ENCODE measurements at places on chromosomes 3 and 15.

DNA sequence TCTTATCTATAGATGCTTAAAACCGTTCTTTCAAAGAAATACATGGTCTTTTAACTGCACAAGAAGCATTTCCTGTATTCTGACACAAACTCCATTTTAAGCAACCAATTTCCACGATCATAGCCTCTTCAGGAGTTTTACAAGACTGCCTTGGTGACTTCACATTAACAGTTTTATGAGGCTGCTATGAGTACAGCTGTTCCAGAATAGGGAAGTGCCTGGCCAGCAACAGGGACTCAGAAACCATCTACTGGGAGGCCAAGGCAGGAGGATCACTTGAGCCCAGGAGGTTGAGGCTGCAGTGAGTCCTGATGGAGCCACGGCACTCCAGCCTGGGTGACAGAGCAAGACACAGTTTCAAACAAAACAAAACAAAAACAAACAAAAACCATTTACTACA lies 78.4 kb downstream of the B3GNT5 start:
- DNase-seq = no peak

DNA sequence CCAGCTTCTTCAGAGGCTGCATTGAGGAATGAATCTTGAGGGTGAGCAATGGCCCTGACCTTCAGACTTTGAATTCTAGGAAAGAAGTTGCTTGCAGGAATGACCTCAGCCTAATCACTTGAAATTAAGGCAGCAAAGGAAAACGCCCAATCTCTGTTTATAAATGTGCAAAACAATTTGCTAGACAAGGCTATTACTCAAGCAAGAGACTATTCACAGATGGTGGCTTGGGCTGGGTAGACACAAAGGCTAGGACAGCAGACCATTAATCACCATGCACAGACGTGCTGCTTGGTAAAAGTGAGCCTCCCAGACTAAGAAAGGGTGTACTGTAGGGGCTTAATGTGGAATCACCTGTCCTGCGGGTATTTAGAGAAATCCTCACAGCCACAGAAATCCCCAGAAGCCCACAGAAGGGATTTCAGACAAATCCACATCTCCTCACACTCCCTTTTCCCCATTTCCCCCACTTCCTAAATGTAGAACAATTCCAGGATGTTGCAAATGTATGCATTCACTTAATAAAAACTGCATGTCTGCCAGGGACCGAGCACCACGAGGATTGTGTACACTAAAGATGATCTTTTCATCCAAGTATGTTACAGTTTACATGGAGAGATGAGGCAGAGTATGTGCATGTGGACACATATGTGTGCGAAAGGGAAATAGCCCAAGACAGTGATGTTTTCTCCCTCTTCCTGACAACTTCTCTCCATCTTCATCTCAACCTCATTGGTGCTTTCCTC lies 259.5 kb downstream of the THSD4 start:
- DNase-seq = no peak

DNA sequence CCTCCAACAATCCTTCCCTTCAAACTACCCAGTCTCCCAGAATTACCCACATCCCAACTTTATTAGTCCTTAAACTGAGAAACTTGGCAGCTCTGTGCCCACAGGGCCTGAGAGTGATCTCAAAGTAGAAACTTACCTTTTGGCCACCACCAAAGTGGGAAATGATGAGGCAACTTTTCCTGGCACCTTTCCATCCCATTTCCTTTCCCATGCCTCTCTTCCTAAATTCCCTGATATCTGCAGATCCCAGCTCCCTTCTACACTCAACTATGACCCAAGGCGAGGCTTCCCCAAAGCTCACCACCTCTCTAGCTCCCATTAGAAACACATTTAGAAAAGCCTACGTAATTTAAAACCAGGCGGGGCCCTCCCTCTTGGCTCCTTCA lies 271.9 kb downstream of the FOXP1 start:
- no peak for DNase-seq

GRCh38 chr3:131812433-131812832 lies 222.4 kb downstream of the CPNE4 start:
- DNase-seq = no peak

- no peak for DNase-seq
Observed at GRCh38 chr3:142353571-142353970, 94.3 kb downstream of the XRN1 start.

GRCh38 chr3:81621277-81621676 lies 140.2 kb downstream of the GBE1 start:
- DNase-seq = no peak

- DNase-seq = no peak
Observed at GRCh38 chr15:25362545-25362944, 76.3 kb downstream of the UBE3A start.

All from cortex of kidney (tissue), 1 donor.